CD4-positive, alpha-beta T cell treated with Interleukin-17A for 4 hours (primary cell): ENCODE measurements at places on chromosomes 13 and 19.

DNA sequence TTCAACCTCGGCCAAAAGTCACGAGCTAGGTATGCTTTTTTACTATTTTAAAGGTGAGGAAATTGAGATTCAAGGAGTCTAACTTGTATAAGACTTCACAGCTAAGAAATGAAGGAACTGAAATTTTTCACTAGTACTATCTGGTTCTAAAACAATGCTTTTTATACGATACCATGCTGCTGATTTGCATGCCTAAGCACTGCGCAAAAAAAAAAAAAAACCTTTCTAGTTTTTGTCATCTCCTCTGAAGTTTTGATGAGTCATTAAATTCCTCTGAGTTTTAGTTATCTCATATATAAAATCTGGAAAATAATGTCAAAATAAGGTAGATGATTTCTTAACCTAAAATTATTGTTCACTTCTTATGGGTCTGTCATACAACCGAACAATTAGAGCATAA, 28.0 kb upstream of the UFM1 start:
- no peak for DNase-seq

DNA sequence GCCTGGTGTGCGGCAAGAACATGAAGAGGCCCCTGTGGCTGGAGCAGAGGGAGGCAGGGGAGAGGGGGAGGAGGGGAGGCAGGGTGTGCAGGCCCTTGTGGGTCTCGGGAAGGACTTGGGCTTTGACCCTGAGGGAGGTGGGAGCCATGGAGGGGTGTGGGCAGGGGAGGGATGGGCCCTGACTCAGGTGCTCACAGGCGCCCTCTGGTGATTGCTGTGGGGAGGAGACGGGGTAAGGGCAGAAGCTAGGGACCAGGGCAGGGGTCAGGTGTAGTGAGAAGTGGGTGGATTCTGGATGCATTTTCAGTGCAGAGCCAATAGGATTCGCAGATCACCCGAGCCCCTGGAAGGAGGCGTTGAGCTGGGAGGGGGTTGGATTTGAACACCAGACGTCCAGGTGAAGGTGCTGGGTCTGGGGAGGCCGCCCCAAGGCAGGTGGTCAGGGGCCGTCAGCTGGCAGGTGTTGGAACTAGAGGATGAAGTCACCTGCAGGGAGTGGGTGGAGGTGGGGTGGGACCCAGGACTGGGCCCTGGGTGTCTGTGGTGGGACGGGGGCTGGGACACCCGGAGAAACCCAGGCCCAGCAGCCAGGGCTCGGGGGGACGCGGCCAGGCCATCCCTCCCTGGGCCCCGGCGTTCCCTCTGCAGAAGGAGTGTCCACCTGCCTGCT, 185.4 kb downstream of the KDM4B start:
- peak; percentile 63 for DNase-seq

DNA sequence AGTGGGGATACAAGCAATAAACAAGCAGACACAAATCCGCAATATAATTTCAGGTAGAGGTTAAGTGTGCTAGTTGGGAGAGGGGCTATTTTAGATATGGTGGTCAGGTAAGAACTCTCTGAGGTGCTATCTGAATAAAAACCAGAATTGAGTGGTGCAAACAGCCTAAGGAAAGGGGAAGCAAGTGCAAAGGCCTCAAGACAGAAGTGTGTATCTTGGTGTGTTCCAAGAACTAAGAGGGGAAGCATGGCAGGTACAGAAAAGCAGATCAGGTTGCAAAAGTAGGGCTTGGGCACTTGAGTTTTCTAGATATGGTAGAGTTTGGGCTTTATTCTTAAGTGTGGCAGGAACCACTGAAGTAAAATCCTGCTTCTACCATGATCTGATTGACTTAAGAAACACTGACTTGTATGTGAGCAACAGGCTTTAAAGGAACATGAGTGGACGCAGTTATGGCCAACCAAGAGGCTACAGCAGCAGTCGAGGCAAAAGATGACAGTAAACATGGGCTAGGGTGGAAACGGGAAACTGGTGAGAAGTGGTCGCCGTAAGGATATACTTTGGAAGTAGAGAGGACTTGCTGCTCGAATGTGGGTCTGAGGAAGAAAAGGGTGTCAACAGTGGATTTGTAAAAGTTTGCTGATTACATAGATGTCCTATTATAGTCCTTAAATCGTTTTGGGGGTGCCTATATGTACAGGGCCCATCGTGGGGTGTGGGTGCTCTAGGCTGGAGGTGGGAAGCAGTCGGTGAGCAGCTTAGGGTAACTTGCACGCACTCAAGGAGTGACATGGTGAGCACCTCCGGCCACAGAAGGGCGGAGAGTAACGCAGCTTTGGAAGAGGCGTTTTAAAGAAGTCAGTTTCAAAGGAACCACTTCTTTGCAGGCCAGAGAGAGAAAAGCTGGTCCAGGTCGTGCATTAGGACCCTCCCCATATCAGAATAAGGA, 677 bp downstream of the TGDS start:
- DNase-seq = peak; percentile 45

- no peak for DNase-seq
Measured at GRCh38 chr19:51794885-51795490, at the start of gene FPR3. FPR3 (plus strand) TSS chr19:51795157; CDS start chr19:51823749, 28,592 bp downstream.

DNA sequence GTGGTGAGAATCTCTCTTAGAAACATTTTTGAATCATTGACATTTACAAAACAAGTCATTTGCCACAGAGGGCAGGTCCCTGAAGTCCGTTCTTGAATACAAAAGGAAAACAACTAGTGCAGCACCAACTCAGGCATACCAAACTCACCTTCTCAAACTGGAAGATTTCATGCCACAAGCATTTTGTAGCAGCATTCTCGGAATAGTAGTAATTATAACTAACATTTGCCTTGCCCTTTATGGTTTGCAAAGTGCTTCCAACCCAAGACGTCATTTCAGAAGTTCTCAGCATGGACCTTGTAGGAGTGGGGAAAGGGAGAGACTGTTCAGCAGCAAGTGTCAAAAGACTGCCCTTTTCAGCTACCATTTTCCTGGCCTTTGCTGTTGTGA, 344.6 kb downstream of the RFC3 start:
- no peak for DNase-seq
